ENCODE measurements at places on chromosomes 16 and 17.

DNA sequence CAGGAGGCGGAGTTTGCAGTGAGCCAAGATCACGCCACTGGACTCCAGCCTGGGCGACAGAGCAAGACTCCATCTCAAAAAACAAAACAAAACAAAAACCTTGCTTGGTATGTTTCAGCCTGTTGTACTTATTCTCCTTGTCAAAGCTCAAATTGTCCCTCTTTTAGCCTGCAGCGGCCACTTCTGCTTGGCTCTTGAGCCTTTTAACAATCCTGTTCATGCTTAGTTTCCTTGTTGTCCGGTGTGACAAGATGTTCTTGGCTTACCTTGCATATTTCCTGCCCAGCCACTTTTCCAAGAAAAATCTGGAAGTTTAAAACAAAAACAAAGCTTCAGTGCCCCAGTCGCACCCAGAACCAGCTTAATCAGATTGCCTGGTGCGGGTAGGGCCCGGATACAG is 81.0 kb downstream of the ABCC1 start:
- DNase-seq: no peak

DNA sequence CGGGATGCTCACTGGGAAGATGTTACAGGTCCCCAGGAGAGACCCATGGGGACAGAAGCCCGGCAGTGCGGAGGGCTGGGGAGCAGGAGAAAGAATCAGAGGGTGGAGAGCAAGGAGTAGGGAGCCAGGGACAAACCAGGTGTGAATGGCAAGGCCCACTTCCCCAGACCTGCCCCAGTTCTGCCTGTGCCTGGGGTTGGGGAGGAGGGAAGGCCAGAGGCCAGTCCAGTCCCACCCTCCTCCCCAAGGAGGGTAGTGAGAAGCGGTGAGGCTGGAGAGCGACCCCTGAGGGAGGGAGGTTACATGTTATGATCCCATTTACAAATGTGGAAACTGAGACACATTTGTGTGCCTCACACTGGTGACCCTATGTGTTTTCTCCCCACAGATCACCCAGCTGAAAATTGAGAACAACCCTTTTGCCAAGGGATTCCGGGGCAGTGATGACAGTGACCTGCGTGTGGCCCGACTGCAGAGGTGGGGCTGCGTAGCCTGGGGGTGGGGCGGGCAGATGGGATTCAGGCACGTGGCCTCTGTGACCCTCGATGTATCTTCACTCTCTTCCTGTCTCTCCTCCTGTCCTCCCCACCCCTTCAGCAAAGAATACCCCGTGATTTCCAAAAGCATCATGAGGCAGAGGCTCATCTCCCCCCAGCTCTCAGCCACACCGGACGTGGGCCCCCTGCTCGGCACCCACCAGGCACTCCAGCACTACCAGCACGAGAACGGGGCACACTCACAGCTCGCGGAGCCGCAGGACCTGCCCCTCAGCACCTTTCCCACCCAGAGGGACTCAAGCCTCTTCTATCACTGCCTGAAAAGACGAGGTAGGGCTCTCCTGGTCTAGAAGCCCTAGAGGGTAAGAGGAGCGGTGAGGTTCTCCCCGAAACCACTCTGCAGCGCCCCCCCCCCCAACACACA is 27.5 kb downstream of the TBX4 start:
- DNase-seq: no peak

- no peak for DNase-seq
Measured at GRCh38 chr17:76404976-76405563, 20.7 kb downstream of the SPHK1 start.

- peak; percentile 7 for DNase-seq
Measured at GRCh38 chr16:89193576-89194293, 6.6 kb downstream of the SLC22A31 start.

DNA sequence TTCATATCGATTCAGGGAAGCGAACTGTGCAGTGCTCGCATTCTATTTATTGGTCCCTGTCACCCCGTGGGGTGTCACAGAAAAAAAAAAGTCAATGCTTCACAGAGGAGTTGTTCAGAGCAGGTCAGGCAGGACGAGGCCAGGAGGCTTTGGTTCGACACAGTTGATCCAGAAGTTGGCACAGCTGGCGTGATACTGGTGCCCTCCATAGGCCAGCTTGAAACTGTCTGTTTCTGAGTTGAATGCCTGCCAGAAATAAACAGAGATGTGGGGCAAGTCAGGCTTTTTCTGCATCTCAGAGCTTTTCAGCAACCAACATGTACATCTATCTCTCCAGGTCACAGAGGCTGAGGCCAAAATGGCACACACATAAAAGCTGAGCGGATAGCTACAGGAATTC is 29.1 kb downstream of the DUSP14 start:
- DNase-seq: no peak

GRCh38 chr17:82933911-82934310 is 94.1 kb upstream of the ZNF750 start:
- no peak for DNase-seq

- DNase-seq: no peak
Measured at GRCh38 chr16:68128577-68129305, 43.6 kb downstream of the NFATC3 start.

- DNase-seq: no peak
Measured at GRCh38 chr16:52863000-52863399, 189.7 kb downstream of the CHD9NB start.

- DNase-seq: no peak
Measured at GRCh38 chr17:6304894-6305612, 129.9 kb downstream of the AIPL1 start.

DNA sequence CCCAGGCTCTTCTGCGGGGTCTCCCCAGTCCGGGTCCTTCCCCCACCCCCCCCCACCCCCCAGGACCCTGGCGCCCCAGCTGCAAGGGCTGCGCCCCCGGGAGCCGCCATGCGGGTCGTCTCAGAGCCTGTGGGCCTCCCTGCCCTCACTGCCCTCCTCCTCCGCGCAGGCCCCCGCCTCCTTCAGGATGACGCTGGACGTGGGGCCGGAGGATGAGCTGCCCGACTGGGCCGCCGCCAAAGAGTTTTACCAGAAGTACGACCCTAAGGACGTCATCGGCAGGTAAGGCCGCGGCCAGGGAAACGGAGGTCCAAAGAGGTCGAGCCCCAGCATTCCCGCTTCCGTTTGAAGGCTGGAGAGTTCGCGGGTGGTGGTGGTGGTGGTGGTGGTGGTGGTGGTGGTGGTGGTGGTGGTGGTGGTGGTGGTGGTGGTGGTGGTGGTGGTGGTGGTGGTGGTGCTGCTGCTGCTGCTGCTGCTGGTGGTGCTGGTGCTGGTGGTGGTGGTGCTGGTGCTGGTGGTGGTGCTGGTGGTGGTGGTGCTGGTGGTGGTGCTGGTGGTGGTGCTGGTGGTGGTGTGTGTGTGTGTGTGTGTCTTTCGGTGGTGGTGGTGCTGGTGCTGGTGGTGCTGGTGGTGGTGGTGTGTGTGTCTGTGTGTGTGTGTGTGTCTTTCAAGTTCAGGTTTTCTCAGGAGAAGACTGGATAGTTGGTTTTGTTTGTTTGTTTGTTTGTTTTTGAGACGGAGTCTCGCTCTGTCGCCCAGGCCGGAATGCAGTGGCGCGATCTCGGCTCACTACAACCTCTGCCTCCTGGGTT is 615 bp downstream of the PHKG2 start:
- DNase-seq: no peak

GRCh38 chr16:88747588-88748301 is 37.3 kb downstream of the PIEZO1 start:
- peak; percentile 42 for DNase-seq

DNA sequence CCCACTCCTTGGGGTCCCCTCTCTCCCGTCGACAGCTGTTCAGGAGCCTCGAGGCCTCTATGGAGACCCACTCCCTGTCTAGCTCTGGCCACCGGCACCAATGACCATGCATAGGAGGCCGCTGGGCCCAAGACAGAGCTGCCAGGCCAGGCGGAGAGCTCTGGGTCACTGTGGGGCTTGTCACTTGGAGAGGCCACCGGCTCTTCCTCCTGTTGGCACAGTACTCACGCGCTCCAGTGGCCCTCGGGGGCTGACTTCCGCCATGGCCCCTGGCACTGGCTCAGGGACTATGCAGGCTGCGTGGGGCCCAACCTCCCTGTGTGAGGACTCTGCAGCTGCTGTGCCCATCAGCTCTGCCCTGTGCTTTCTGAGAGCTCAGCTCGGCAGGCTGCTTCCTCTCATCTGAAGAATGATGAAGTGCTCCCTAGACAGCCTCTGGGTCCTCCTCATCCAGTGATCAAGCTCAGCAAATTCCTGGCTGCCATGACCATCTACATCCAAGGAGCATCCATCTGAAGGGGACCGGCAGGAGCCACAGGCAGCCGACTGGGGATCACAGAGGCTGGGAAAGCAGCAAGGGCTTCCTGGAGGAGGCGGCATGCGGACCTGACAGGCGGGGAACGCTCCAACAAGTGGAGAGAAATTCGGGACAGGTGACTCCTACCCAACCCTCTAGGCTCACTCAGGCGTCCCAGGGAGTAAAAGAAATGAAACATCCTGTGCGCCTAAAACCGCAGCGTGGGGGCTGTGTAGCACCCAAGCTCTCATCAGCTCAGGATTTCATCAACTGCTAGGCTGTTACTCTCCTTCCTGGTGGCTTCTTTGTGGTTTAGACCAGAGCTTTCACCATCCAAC is 16.8 kb downstream of the GALNS start:
- no peak for DNase-seq

GRCh38 chr17:5481451-5481850 is 4.5 kb downstream of the DERL2 start:
- no peak for DNase-seq

- no peak for DNase-seq
Measured at GRCh38 chr17:63349478-63350000, 96.6 kb downstream of the CYB561 start.

DNA sequence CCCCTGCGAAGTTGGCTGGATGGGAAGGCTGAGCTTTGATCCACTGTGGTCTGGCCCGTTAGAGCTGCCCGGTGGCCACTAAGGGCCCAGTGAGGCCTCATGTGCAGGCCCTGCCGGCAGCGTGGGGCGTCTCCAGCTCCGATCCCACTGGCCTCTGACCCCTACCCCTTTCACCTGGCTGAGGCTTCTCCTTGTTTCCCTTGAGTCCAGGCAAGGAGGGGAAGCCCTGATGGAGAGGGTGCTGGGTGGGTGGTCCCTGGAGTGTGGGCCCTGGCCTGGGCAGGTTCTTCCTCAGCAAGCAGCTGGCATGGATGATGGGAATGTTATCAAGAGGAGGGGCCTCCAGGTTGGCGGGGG is 356.8 kb downstream of the SEC14L1 start:
- no peak for DNase-seq

GRCh38 chr16:73006026-73006425 is 41.9 kb downstream of the ZFHX3 start:
- no peak for DNase-seq

GRCh38 chr16:68417711-68418301 is 30.5 kb downstream of the SMPD3 start:
- no peak for DNase-seq

- DNase-seq: no peak
Measured at GRCh38 chr16:79336437-79337229, 263.9 kb downstream of the MAF start.

GRCh38 chr17:82077617-82078358 is 12.2 kb upstream of the DUS1L start:
- DNase-seq: no peak

DNA sequence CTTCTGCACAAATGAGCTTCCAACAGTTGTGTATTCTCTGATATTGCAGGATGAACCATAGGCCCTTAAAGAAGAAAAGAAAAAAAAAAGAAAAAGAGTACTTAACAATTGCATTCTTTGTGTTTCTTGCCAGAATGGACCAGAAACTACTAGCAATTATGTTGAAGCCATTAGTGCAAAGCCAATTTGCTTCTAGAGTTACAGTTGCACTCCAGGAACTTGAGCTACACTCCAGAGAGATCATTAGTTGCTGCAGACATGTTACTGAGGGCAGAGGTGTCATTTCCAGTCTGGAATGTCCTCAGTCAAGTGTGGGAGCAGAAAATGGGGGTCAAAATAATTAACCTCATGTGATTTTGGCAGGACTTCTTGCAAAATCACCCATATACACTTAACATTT is 85.6 kb upstream of the CCL2 start:
- DNase-seq: no peak

DNA sequence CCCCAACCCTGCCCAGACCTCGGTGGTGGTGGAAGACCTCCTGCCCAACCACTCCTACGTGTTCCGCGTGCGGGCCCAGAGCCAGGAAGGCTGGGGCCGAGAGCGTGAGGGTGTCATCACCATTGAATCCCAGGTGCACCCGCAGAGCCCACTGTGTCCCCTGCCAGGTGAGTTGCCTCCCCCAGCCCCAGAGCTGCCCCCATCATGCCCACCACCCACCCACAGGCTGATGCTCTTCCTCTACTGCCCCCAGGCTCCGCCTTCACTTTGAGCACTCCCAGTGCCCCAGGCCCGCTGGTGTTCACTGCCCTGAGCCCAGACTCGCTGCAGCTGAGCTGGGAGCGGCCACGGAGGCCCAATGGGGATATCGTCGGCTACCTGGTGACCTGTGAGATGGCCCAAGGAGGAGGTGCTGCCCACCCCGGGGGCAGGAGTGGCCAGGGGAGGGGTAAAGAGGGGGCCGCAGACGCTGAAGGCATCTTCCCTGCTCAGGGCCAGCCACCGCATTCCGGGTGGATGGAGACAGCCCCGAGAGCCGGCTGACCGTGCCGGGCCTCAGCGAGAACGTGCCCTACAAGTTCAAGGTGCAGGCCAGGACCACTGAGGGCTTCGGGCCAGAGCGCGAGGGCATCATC is 8.4 kb downstream of the GALK1 start:
- DNase-seq: no peak

GRCh38 chr16:30903596-30903995 is 7.2 kb downstream of the CTF1 start:
- peak; percentile 84 for DNase-seq

DNA sequence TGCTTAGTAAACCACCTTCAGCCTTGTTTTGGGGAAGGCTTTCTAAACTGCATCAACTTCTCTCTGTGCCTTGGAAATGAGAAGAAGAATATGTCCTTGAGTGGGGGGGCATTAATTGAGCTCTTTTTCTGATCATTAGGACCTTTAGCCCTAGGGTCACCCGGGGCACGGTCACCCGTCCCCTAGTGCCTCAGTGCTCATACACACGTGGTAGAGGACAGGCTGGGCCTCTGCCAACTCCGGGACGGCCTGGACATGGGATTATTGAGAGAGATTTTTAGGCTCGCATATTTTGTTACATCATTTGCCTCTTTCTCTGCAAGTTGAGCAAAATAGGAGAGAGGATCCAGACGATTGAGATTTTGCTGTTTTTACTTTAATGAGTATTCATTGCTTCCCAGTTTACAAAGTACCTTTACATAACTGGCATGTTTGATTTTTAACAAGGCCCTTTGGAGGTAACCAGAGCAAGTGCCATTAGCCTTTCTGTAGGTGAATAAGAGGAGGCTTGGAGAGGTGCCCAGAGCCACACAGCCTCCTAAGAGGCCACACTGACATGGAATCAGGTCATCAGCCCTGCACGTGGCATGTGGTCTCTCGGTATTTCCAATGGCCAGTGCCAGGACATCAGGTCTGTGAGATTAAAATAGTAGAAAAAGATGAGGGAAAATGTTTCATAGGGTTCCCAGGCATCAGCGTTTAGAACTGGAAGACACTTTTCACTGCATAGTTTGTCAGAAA is 11.1 kb downstream of the PMM2 start:
- DNase-seq: no peak

GRCh38 chr17:31416503-31416923 is 25.0 kb downstream of the RAB11FIP4 start:
- DNase-seq: no peak

GRCh38 chr16:10343124-10343760 is 42.6 kb upstream of the ATF7IP2 start:
- DNase-seq: no peak

GRCh38 chr16:73000907-73001521 is 46.9 kb downstream of the ZFHX3 start:
- DNase-seq: no peak

Data from CD14-positive monocyte (primary cell).